ENCODE measurements at places on chromosomes 12 and 14. TPM values are rescaled to one million over a fixed set of nuclear protein-coding genes. Genes with fewer than 3 reads are reported as not detected.

GPD1 gene
- total RNA-seq = 2.1 TPM

KRT3 gene
- total RNA-seq = not detected

GMPR2 gene
- total RNA-seq = 42.2 TPM

SMIM41 gene
- 21.7 TPM for total RNA-seq

POTEG gene
- 47.9 TPM for total RNA-seq

VWF gene
- total RNA-seq = 86.2 TPM

GRCh38 chr12:26205941-26206340 lies 10.6 kb downstream of the SSPN start:
- H3K4me1 ChIP-seq = peaks cover 16% of the 10 kb centered on the region
- no peaks in the 10 kb centered on the region for H3K36me3 ChIP-seq
- no peak for DNase-seq
- no peak overlapping the region for H3K27ac ChIP-seq
- no peak overlapping the region for H3K4me3 ChIP-seq
- H3K27me3 ChIP-seq = no peaks in the 10 kb centered on the region

- no peak overlapping the region for H3K27ac ChIP-seq
- no peaks in the 10 kb centered on the region for H3K4me1 ChIP-seq
- H3K4me3 ChIP-seq = no peak overlapping the region
- DNase-seq = peak; percentile 38
- no peaks in the 10 kb centered on the region for H3K36me3 ChIP-seq
- no peaks in the 10 kb centered on the region for H3K27me3 ChIP-seq
These were observed 391.7 kb upstream of the TBX3 start for GRCh38 chr12:115075552-115076170.

DNA sequence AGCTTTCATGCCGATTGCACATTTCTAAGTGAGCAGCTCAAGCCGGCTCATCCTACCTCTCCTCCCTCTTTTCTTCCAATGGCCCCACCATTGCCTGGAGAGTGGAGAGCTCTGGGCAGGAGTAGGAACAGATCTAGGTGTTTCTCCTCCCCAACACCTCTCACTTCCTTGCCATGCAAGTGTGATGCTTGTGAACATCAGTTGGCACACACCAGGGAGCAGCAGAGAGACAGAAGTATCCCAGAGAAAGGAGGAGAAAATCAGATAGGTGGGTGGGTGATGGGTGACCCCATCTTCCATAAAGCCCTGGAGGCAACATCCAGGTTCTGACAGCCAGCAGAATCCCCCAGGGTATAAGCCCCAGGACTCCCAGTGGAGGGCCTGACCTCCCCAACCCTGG lies 27.8 kb downstream of the NPC2 start:
- H3K27me3 ChIP-seq = no peaks in the 10 kb centered on the region
- DNase-seq = no peak
- H3K4me3 ChIP-seq = no peak overlapping the region
- no peak overlapping the region for H3K27ac ChIP-seq
- no peaks in the 10 kb centered on the region for H3K36me3 ChIP-seq

All from testis (tissue), 5 donors.